ENCODE measurements at places on chromosomes 5 and 9. TPM values are rescaled to one million over a fixed set of nuclear protein-coding genes. Genes with fewer than 3 reads are reported as not detected.
A peak's percentile ranks its signal among the peaks of the same experiment; 100 is the strongest.

DNA sequence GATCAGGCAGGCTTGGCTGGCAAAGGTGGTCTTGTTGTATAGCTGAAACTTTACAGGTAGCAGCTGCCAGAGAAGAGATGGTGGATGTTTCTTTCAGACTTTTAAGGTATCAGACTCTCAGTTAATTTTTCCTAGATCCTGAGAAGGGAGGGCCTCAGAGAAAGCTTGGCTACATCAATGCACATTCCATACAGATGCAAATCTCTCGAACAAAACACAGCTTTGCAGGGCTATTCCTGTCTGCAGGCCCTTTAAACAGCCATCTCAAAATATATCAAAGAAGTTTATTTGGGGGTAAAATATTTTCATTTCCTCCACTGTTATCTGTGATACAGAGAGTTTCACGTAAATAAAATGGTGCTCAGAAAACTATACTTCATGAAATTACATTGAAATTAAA lies 1584.4 kb downstream of the EFNA5 start:
- no peak for DNase-seq

FOXI1 gene
- total RNA-seq = not detected

DNA sequence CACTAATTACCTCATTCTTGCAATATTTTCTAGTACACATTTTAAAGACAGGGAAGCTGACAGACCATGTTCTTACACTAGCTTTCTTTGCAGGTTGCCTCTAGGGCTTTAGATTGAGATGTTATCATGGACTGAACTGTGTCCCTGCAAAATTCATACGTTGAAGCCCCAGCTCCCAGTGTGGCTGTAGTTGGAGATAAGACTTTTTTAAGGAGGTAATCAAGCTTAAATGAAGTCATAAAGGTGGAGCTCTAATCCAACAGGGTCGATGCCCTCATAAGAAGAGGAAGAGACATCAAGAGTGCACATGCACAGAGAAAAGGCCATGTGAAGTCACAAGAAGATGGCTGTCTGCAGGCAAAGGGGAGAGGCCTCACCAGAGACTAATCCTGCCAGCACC lies 471.2 kb upstream of the ACTBL2 start:
- no peak for DNase-seq

DNA sequence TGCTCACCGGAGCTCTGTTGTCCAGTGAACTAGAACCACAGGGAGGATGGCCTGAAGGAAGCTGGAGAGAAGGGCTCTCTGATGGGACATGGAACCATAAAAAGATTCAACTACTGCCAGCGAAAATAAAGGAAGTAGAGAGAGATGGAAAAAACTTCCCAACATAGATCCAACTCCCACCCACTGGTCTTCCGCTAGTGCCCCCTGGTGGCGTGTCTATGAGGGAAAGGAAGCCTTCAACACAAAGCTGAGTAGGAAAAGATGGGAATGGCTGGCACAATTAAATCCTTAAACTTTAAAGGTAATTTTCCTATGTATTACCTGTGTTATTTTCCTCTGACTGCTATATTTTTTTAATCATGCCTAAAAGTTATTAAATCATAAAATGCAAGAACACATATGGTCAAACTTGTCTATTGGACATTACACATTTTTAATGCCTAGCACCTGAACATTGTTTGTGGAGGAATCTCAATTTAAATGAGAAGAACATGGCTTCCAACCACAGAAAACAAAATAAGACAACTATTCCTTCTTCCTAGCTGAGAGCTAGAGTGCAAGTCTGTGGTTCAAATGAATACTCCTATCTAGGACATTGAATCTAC lies 51.5 kb downstream of the CEP120 start:
- peak; percentile 57 for DNase-seq

DNA sequence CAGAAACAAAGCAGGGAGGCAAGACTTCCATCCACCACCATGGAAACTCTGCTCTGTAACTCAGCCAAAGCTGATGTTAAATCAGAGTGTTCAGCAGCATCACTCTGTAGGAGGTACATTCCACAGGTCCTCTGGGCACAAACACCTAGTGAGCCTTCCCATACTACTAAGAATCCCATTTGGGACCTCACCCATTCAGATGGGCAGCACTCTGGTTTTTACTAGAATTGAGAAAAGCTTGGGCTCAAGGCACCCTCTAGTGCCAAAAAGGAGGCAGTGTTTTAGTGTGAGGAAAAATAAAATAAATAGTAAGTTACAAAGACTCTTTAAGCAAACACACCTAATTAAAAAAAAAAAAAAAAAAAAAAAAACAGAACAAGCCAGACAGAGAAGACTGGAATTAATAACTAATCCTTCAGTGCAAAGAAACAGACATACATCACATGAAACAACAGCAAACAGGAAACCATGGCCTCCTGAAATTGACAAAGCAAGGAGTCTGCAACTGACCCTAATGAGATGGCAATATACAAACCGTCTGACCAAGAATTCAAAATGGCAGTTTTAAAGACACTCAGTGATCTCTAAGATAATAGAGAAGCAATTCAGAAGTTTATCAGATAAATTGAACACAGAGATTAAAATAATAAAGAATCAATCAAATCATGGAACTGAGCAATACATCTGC lies 159.5 kb downstream of the GNA14 start:
- no peak for DNase-seq

- DNase-seq = peak; percentile 81
Observed at GRCh38 chr5:172730981-172731679, 39.9 kb downstream of the DUSP1 start.

PALM2AKAP2 gene
- 2.1 TPM for total RNA-seq

RAB3C gene
- total RNA-seq = 2.3 TPM

DNA sequence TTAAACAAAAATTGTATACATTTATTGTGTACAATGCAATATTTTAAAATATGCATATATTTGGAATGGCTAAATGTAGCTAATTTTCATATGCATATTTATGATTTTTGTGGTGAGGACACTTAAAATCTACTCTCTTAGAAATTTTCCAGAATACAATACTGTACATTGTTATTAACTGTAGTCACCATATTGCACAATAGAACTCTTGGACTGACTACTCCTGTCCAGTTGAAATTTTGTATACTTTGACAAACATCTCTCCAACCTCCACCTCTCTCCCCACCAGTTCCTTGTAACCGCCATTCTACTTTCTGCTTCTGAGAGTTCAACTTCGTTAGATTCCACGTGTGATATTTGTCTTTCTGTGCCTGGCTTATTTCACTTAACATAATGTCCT lies 49.2 kb upstream of the TAF11L2 start:
- no peak for DNase-seq

GRCh38 chr9:129306318-129306973 lies 128.4 kb upstream of the IER5L start:
- DNase-seq = no peak

DNA sequence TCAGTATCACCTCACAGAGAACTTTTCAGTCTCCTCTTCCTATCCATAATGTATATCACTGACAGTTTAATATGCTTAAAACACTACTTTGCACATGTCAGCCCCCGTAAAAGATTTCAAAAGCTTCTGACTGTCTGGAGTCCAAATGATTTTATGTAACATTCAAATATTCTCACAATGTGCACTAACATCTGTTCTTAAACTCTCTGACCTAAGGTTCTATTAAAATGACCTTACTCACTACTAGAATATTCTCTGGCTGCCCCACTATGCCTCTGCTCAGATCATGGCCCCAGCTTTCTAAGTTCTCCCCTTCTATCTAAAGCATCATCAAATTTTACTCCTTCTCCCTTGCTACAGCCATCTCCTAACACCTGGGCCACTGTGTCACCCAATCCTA lies 52.5 kb downstream of the AP3B1 start:
- no peak for DNase-seq

- DNase-seq = no peak
Observed at GRCh38 chr5:122907276-122907675, 61.9 kb downstream of the SNX24 start.

GRCh38 chr9:89664896-89665329 lies 60.1 kb downstream of the GADD45G start:
- peak; percentile 96 for DNase-seq

- DNase-seq = no peak
Observed at GRCh38 chr5:172315587-172316493, 32.3 kb upstream of the UBTD2 start.

- DNase-seq = no peak
Observed at GRCh38 chr9:133700819-133701320, 37.3 kb downstream of the SARDH start.

DNA sequence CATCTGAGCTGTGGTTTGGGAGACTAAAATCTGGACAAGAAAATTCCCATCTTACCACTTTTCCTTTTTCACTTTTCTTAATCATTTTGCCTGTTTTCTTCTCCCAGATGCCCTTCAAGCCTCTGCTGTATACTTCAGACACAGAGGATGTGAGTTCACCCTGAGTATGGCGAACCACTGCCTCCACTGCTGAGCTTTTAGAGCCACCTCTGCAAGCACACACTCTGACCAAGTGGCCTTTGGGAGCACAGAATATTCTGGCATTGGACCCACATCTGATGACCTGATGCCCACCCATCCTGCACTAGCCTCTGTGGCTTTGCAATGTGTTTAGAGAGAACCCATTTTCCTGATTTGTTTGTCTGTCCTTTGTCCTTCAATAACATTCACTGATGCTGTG lies 32.5 kb downstream of the TERT start:
- DNase-seq = no peak

- no peak for DNase-seq
Observed at GRCh38 chr5:92729088-92729487, 851.9 kb downstream of the NR2F1-AS1 start.

GRCh38 chr9:135613946-135614805 lies 25.2 kb downstream of the GLT6D1 start:
- DNase-seq = no peak

DNA sequence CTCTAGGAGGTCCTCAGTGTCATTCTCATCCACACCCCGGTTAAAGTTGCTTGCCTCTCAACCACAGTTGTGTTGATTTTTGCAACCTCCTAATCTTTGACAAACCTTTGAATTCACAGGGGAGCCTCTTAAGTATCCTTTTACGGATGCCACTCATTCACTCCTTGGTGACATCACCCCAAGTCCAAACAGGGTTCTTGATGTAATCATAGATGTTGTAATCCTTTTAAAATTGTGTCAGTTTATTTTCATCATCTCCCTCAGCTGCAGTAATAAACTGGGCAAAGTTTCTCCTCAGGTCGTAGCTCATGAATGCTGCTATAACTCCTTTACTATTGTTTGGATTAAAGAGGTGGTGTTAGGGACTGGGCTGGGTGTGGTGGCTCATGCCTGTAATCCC lies 637.2 kb upstream of the NUDT12 start:
- no peak for DNase-seq

GRCh38 chr9:1053986-1054425 lies 3.8 kb downstream of the DMRT2 start:
- DNase-seq = no peak

DNA sequence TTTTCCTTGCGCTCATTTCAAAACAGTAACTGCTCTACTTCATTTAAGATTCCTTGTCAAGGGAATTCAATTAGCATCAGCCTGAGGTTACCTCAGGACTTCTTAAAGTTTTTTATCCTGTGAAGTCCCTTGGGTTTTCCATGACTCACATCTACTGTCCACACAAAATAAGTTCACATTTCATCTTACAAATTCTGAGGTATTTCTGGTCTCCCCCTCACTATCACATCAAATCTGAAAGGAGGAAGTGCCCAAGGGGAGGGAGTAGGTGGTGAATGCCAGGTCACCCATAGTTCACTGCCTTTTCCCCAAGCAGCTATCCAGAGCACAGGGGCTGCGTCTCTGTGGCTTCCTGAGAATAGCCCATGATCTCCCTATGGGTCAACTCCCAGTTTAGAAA lies 227.1 kb upstream of the NREP start:
- DNase-seq = no peak

NFIB gene
- 47.0 TPM for total RNA-seq

DNA sequence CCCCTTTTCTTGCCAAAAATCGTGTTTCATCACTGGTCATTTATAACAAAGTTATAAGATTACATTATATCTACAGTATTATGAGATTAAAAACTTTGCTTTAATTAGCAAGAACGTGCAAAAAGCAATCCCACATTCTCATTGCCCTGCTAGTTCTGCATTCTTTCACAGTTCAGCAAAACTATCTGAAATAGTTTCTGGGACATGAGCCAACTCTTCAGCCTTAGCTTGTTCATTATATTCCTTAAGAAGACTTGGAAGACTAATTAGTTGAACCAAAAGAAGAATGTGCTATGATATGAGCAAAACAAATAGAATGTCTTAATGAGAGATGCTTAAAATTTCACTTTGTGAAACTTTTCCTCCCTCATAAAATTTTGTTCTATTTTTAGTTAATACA lies 76.7 kb downstream of the ITGA1 start:
- no peak for DNase-seq

Measured in body of pancreas (tissue), 4 donors.